ENCODE measurements at places on chromosomes 2 and 18.

- DNase-seq: no peak
These were observed 1.2 kb upstream of the MRO start for GRCh38 chr18:50820901-50821520.

DNA sequence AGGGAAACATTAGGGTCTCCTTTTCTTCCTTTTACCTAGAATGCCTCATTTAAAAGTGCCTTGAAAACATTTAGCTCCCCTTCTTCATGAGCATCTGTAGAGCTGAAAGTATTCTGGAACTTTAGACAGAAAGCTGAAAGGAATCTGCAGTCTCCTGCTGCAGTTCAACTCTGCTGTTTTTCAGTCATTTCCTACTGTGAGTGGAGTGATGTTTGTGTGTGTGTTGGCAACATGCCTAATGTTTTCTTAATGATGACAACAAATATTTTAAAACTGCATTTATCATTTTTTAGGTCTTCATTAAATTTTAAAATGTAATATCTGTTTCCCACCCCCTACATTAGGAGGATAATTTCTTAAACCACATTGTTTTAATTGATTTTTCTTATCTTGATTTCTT, 66.6 kb downstream of the TWSG1 start:
- no peak for DNase-seq

DNA sequence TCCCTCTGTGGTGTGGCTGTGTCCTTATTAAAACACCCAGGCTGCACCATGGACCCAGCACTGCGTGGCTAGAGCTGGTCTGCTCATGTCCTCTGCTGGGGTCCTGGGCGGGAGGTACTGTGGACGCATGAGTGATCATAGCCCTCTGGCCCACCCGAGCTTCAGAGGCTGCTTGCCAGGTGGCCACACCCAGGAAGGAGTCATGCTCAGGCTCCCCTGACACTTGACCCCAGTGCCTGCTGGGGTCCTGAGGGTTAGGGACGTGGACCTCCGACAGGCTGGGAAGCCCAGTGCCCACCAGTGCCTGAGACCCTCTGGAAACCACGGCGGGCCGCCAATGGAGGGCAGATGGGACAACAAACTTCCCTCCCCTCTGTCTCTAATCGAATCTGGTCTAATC, 66.3 kb upstream of the HS6ST1 start:
- no peak for DNase-seq

DNA sequence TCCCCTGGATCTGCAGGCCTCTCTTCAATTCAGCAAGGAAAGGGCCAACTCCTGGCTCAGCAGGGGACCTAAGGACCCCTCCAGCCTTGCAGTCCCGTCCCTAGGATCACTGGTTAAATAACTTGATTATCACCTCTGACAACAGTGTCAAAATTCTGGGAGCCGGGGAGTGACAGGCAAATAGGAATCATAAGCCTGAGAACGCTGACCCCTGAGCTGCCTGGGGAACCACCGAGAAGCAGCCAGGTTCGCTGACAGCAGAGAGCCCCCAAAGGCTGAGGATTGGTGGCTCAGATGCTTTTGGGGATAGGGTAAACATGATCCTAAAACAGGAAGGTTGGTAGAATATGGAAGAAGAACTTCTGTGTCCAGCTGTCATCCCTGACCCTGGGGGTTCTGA, 17.5 kb upstream of the TNS1 start:
- no peak for DNase-seq

- no peak for DNase-seq
These were observed 103.4 kb upstream of the ITGA6 start for GRCh38 chr2:172323861-172324597.

DNA sequence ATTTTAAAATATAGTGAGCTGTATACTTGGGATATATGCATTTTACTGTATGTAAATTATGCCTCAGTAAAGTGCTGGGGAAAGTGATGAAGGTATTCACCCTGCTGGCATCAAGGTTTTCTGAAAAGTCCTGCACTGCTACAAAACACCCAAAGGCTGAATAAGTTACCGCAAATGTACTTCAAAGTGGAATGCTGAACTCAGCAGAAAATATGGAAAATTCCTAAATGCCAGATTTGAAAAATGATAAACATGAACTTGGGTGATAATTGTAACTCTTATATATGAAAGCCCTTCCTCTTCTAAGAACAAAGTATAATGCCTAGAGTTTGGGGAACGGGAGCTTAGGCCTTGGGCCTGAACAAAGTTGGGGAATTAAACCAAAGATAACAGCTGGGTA, 133.0 kb downstream of the GALNT1 start:
- no peak for DNase-seq
